ENCODE measurements at places on chromosomes 3 and 15.

DNA sequence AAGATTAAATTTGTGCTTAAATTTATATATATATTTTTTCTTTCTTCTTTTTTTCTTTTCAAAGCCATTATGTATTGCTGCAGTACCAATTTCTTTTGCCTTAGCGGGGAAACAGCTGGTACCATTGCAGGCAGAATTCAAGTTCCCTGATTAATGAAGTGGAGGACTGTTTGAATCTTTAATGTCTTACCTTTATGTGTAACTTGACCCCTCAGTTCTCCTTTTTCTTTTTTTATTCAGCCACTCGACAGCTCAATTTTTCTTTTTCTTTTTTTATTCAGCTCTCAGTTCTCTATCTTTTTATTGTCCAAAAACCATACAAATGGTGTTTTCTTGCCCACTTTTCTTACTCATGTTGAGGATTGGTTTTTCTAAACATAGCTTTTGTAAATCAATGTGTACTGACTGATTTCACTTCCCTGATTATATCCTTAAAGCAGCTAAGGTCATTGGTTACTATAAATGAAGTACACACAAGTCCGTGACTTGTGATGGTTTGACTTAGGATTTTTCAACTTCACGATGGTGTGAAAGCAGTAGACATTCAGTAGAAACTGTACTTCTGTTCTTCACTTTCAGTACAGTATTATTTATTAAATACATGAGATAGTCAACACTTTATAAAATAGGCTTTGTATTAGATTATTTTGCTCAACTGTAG lies 22.8 kb downstream of the ATP2C1 start:
- DNase-seq: no peak

- no peak for DNase-seq
Measured at GRCh38 chr3:88152841-88153240, 3.1 kb downstream of the C3orf38 start.

DNA sequence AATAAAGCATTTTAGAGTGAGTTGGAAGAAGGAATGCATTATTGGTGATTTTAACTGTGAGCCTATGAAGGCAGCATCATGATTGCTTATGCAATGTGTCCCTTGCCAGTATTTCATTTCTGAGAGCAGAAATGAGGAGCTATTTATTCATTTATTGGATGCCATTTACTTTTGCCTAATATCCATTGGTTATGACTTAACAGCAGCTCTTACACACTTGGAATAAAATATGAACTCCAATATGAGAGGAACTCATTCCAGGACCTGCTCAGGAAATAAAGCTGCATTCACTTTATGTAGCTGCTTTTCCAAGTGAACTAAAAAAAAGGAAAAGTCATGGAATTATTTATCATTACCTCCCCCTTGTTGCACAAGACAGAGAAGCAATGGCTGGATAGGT lies 280.1 kb downstream of the LRTM1 start:
- no peak for DNase-seq

DNA sequence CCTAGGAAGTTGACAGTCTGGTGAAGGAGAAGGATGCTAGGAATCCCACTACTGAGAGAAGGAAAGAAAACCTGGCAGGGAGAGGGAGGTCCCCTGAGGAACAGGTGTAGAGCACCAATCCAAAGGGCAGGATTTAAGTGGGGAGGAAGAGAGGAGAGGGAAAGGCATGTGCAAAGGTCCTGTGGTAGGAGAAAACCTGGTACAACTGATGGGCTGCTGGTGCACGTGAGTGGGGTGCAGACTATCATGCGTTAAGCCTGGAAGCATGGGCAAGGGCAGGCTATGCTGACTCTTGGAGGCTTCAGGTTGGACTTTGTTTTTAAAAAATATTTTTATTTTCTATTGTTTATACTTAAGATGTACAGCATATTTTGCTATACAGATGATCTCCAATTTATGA lies 209.6 kb downstream of the PDZRN3 start:
- DNase-seq: no peak

- no peak for DNase-seq
Measured at GRCh38 chr3:10465161-10465560, 40.2 kb downstream of the ATP2B2 start.
